ENCODE measurements at places on chromosomes 6 and 20. TPM values are rescaled to one million over a fixed set of nuclear protein-coding genes. Genes with fewer than 3 reads are reported as not detected.

The COL21A1 gene
- 15.5 TPM for total RNA-seq

The CMTR1 gene
- 38.9 TPM for total RNA-seq

The CDH26 gene
- total RNA-seq: 0.34 TPM

The ISM1 gene
- total RNA-seq: under 0.01 TPM

The PNPLA1 gene
- not detected for total RNA-seq

The KCNB1 gene
- 0.17 TPM for total RNA-seq

The REM1 gene
- not detected for total RNA-seq

The GPSM3 gene
- 0.95 TPM for total RNA-seq

The PAK5 gene
- total RNA-seq: not detected

The SLC24A3 gene
- not detected for total RNA-seq

The ADGRF4 gene
- total RNA-seq: not detected

The PROCR gene
- total RNA-seq: 125 TPM

The STMN3 gene
- total RNA-seq: 11.7 TPM

The IFNGR1 gene
- 49.7 TPM for total RNA-seq

The CD93 gene
- under 0.01 TPM for total RNA-seq

The CYP39A1 gene
- total RNA-seq: 2.2 TPM

The GNAS-AS1 gene
- total RNA-seq: 0.43 TPM

The C4A gene
- total RNA-seq: 13.6 TPM
